ENCODE measurements at places on chromosomes 5 and 9. TPM values are rescaled to one million over a fixed set of nuclear protein-coding genes. Genes with fewer than 3 reads are reported as not detected.

GRCh38 chr5:141816598-141817399, 61.4 kb downstream of the PCDH1 start:
- peak overlapping the region; percentile 95 for H3K27ac ChIP-seq
- H3K36me3 ChIP-seq, result no peaks in the 10 kb centered on the region
- peaks cover 16% of the 10 kb centered on the region for H3K4me1 ChIP-seq
- no peaks in the 10 kb centered on the region for H3K27me3 ChIP-seq
- peak overlapping the region; percentile 14 for H3K4me3 ChIP-seq

The RANBP6 gene
- 19.1 TPM for total RNA-seq

The PDCD1LG2 gene
- total RNA-seq, result not detected

The SPARC gene
- 323 TPM for total RNA-seq

GRCh38 chr5:82885627-82886389, 191.4 kb downstream of the TMEM167A start:
- H3K4me1 ChIP-seq, result no peaks in the 10 kb centered on the region
- no peak for DNase-seq
- H3K27me3 ChIP-seq, result no peaks in the 10 kb centered on the region
- no peak overlapping the region for H3K4me3 ChIP-seq
- H3K27ac ChIP-seq, result no peak overlapping the region

DNA sequence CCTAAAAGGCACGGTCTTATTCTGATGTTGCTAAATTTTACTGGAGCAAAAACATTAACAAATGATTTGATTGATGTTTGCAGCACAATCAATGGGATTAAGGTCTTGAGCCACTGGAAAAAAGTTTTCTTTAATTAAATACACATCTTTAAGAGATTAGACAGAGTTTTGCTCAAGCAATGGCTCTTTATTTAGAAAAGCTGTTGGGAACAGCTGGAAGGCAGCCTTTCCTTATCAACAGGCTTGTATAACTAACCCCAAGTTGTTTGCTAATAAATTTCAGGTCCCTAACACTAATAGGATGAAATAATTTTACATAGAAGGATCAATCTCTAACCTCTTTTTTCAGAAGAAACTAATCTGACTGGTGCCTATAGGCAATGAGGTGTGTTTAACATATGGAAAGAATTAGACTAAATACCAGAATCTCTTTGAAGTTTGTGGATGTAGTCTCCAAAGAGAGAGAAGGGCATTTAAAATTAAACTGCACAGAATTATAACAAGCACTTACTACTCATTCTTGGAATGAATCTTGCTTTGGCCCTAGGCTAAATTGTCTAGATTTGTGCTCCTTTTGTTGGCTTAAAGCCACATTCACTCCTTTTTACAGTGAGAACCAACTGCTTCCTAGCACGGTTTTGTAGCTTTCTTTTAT, 67.3 kb upstream of the TNFAIP8 start:
- peaks cover 11% of the 10 kb centered on the region for H3K4me1 ChIP-seq
- H3K4me3 ChIP-seq, result no peak overlapping the region
- H3K27me3 ChIP-seq, result no peaks in the 10 kb centered on the region
- DNase-seq, result no peak
- H3K27ac ChIP-seq, result no peak overlapping the region
- H3K36me3 ChIP-seq, result peaks cover 5% of the 10 kb centered on the region

GRCh38 chr9:123175854-123176629, 92.3 kb downstream of the STRBP start:
- H3K27me3 ChIP-seq, result no peaks in the 10 kb centered on the region
- peak overlapping the region; percentile 89 for H3K27ac ChIP-seq
- no peak for DNase-seq
- H3K4me3 ChIP-seq, result no peak overlapping the region

The NMUR2 gene
- total RNA-seq, result not detected

GRCh38 chr5:121668635-121669034, 183.0 kb upstream of the FTMT start:
- no peak for DNase-seq
- H3K27ac ChIP-seq, result no peak overlapping the region
- no peaks in the 10 kb centered on the region for H3K27me3 ChIP-seq

Data from H9 (cell line).